ENCODE measurements at places on chromosomes 5 and 9.

DNA sequence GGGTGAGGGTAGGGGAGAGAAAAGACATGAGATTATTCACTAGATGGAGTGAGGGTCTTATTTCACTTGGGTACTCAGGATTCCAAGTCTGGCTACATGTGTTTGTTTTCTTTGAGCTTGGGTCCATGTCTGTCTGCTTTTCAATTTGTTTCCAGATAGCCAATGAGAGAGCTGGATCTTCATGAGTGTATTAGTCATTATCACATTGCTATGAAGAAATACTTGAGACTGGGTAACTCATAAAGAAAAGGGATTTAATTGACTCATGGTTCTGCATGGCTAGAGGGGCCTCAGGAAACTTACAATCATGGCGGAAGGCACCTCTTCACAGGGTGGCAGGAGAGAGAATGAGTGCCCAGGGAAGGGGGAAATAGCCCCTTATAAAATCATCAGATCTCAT is 196.8 kb upstream of the TRIM32 start:
- no peak for DNase-seq

- no peak for DNase-seq
Observed at GRCh38 chr9:38017149-38017884, 51.7 kb downstream of the SHB start.

DNA sequence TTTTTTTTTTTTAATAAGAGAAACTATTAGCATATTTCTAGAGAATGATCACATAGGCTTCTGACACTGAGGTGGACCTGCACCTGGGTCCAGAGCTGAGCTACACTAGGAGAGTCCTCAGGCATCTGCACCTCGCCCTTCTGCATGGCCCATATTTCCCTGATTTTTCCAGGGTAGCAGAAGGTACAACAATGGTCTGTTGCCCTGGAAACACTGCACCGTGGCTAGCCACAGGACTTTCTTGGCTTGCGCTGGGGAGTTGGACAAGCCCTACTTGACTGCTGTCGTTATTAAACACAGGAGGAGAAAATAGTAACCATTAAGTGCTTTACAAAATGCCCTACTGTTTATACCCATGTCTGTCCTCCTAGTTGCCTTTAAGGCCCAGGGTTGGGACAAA is 615.7 kb upstream of the MEF2C start:
- DNase-seq: no peak

DNA sequence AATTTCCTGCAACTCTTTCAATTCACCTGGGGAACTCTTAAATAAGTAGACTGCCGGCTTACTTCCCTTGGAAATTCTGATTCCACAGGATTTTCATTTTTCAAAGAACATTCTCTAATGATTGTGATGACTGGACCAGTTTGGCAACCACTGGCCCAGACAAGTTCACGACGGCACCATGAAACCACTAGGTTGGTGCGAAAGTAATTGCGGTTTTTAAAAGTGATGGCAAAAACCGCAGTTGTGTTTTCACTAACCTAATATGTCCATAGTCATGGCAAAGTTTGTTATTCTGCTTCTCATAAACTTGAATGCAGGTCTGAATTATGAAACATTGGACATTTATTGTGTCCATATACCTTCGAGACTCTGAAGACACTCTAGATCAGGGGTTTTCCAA is 317.2 kb downstream of the IRX1 start:
- no peak for DNase-seq

- DNase-seq: no peak
Observed at GRCh38 chr5:9977070-9977469, 272.6 kb downstream of the ATPSCKMT start.

- DNase-seq: no peak
Observed at GRCh38 chr5:143494595-143494994, 91.1 kb upstream of the NR3C1 start.

- DNase-seq: no peak
Observed at GRCh38 chr5:154709368-154710305, 45.5 kb upstream of the LARP1 start.

DNA sequence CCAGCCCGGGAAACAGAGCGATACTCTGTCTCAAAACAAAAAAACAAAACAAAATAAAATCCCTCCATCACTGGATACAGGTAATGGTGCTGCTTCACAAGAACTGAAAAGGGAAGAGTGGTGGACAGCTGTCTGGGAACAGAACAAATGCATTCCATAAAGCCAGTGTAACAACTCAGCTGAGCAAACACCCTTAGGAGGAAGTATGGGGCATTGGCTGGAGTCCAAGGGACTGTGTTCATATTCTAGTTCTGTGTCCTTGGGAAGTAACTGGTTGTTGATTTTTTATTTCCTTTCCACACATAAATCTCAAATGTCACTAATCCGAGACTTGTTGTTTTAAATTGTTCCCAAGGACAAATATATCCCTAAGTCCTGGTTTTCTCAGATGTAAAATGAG is 38.3 kb downstream of the HTR1A start:
- DNase-seq: peak; percentile 46

DNA sequence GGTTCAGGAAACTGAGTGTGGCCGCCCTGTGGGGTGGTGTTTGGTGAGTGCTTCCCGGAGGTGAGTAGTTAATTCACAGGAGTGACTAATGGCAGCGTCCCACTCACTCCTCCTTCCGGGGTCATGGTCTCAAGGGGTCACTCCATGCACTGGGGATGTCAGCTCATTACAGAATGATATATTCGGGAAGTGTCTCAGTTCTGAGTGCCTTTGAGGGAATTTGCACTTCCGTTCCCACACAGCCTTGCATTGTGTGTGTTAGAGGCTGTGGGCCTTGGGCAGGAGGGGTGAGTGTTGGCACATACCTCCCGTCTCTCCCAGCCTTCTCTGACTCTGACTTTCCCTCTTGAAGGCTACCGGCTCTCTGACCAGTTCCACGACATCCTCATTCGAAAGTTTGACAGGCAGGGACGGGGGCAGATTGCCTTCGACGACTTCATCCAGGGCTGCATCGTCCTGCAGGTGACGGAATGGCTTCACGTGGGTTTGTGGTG is 10.5 kb upstream of the AHRR start:
- DNase-seq: no peak

GRCh38 chr5:107447587-107447986 is 223.2 kb downstream of the EFNA5 start:
- no peak for DNase-seq

- DNase-seq: peak; percentile 79
Observed at GRCh38 chr5:172816925-172817562, 17.0 kb upstream of the ERGIC1 start.

Measured in epithelial cell of prostate (primary cell).